ENCODE measurements at places on chromosomes 7 and 10.

- peak; percentile 96 for DNase-seq
Observed at GRCh38 chr10:89129911-89130310, 77.2 kb downstream of the CH25H start.

DNA sequence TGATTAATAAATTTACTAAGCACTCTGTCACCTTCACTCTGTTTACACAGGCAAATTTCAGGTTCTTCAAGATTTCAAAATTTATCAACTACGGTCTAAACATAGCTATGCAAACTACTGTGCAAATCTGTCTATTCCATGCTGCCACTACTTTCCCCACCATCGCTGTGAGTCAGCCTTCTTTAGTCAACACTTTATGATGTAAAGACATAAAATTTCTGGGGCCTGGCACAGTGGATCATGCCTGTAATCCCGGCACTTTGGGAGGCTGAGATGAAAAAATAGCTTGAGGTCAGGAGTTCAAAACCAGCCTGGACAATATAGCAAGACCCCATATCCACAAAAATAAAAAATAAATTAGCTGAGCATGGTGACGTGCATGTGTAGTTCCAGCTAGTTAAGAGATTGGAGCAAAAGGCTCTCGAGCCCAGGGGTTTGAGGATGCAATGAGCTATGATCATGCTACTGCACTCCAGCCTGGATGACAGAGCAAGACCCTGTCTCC is 42.6 kb downstream of the CNOT4 start:
- no peak for DNase-seq

DNA sequence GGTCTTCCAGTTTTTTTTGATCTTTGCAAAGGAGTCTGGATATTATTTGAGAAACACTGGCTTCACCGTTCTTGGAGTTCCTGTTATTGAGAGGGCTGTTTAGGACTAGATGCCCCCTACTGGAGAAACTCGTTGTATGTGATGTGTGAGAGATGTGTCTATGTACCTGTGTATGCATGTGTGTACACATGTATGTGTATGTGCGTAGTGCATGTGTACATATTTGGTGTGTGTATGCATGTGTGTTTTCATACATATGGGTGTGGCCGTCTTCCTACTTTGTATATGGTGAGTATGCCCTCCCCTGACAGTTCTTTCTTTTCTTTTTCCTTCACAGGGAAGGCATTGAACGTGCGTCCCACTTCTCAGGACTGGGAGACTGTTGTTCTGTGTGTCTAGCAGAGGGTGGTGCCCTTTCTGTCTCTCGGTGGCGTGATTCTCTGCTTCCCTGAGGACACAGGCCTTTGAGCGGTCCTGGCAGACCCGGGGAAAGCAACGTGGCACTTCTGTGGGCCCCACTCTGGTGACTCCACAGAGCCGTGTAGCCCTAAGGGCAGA is 3.0 kb upstream of the CALHM3 start:
- DNase-seq = peak; percentile 85

DNA sequence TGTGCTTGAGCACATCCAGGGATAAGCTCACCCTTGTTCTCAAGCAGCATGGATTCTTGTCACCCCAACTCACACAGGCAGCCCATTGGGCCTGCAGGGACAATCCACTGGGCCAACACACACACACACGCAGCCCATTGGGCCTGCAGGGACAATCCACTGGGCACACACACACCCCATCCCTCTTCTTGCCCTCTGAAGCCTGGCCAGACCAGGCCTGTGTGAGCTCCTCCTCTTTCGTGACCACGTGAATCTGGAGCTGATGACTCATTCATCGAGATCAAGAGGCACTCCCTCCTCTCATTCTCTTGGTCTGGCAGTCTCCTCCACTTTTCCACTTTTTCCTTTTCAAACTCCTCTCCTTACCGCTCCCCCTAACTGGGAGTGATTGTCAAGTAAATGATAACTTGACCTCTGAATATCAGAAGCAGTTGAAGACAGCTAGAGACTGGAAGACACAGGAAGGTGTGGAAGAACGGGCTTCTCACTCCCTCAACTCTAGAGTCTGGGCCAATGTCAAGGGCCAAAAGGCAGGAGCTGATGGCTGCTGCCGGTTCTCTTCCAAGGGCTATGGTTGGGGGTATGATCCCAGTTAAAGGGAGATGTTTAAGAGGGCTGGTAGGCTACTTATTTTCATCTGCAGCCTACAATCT is 89.7 kb downstream of the HIPK2 start:
- peak; percentile 14 for DNase-seq

DNA sequence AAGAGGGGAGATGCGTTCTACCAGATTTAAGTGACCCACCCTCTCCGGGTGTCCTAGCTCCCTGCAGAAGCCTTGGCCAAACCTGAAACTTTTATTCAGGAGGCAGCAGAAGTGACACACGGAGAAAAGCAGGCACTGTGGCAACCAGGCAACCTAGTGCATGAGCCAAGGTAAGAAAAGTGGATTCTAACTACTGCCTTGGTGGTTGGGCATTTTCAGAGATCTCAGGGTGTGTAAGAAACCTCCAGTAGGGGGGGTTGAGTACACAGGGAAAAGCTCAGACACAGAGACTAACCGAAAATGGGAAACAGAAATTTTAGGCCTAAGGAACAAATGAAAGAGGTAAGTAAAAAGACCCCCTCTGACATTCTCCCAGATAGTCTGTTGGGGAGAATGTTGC is 645.7 kb downstream of the ANKRD7 start:
- DNase-seq = no peak

GRCh38 chr7:99514050-99514449 is 9.6 kb downstream of the ZKSCAN5 start:
- peak; percentile 21 for DNase-seq

DNA sequence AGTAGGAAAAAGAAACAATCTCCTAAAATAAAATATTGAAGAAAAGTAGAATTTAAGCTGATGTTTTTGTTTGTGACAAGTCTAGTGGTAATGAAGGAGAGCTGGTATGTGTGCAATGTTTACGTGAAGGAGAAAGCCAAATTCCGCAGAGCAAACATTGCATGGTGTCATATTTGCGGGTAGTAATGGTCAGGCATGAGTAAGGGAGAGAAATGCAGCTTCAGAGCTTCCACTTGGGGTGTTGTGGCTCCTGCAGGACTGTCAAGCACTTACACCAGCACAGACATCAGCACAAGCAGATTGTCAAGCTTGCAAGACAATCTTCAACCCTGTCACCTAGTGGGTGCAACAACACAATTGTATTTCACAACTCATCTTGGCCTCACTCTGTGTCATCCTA is 136.5 kb upstream of the ETV1 start:
- DNase-seq = peak; percentile 53

- DNase-seq = no peak
Observed at GRCh38 chr10:8041284-8041991, 13.1 kb upstream of the GATA3 start.

DNA sequence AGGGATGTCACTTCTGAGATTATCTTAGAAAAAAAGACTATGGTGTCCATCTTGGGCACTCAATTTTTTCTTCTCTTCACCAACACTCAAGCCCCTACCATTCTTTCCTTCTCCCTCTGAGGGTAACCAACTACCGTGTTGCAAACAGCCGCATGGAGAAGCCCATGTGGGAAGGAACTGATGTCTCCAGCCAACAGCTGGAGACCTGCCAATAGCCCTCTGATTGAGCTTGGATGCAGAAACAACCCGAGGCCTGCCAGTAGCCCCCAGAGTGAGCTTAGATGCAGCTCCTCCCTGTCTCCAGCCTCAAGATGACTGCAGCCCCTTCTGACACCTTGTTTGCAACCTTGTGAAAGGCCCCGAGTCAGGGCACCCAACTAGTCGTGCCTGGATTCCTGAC is 36.4 kb upstream of the CHCHD3 start:
- no peak for DNase-seq

DNA sequence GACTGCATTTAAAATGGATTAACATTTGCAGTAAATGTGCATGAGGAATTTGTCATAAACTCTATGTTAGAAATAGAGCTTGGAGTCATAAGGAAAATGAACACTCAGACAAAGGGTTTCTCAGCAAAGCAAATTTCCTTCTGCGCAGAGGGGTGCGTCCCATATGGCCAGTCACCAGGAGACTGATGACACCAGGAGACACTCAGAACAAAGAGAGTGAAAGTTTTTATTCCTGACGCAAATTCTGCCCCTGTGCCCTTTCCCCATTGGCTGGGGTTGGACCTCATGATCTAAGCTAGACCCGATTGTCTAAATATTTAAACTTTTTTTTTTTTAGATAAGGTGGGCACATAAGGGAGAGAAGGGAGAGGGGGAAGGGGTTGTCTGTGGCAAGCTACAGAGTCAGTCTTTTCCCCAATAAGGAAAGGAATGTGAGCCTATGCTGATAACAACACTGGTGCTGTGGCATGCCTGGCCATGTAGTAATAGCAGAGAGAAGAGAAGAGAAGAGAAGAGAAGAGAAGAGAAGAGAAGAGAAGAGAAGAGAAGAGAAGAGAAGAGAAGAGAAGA is 202.0 kb downstream of the POM121L12 start:
- no peak for DNase-seq

DNA sequence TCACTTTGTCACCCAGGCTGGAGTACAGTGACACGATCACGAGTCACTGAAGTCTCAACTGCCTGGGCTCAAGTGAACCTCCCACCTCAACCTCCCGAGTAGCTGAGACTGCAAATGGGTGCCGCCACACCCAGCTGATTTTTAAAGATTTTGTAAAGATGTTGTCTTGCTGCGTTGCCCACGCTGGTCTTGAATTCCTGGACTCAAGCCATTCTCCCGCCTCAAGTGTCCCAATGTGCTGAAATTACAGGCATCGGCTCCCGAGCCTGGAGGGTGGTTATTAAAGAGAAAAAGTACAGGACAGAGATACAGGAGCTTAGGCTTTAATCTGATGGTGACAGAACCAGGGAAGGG is 55.1 kb downstream of the KCTD7 start:
- no peak for DNase-seq

GRCh38 chr10:70672165-70673042 is at the start of gene ADAMTS14:
ADAMTS14 (plus strand) TSS chr10:70672506; CDS start chr10:70672803, 297 bp downstream.
- peak; percentile 84 for DNase-seq

DNA sequence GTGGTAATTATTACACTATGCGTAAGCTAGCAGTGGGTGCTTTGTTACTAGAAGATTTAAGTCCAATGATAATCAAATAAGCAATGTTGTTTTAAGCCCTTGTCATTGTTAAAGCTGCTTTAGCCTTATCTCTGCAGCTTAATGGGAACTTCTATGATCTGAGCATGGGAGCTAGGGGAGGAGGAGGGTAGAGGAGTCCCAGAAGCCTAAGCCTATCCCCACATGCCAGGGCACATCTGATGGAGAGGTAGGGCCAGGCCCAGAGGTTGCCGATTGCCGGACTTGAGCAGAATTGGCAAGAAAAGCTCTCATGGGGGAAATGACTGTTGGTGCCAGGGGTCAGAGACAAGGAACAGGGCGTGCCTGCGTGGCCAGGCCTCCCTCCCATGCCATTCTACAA is 13.4 kb downstream of the CUBN start:
- DNase-seq = no peak

DNA sequence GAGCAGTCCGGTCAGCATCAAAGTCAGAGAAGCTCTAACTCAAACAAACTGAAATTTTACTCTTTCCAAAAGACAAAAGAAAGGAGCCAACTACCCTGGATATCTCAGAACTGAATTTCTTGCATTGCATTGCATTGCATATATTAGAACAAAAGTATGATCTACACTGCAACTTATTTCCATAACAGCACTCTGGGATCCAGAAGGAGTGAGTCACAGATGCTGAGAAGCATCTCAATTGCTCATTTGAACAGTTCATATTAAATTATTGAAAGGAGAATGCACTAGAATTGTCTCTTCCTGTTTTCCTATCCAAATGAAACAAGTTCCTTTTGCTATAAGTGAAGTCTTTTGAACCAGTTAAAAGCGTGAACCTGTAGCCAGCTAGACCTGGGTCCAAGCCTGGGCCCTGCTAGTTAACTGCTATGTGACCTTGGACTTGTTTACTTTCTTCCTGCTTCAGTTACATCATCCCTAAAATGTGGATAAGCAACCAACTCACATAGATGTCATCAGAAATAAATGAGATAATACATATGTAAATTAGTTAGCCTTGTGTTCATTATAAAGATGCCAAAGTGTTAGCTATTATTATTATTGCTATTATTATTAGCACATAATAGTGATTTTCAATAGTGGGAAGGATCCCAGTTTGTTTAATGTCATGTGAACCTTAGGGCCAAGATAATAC is 184.1 kb downstream of the CREB5 start:
- DNase-seq = peak; percentile 67

- DNase-seq = no peak
Observed at GRCh38 chr7:435630-436366, 83.8 kb downstream of the PDGFA start.

GRCh38 chr10:114758331-114758730 is 63.2 kb upstream of the FHIP2A start:
- no peak for DNase-seq

DNA sequence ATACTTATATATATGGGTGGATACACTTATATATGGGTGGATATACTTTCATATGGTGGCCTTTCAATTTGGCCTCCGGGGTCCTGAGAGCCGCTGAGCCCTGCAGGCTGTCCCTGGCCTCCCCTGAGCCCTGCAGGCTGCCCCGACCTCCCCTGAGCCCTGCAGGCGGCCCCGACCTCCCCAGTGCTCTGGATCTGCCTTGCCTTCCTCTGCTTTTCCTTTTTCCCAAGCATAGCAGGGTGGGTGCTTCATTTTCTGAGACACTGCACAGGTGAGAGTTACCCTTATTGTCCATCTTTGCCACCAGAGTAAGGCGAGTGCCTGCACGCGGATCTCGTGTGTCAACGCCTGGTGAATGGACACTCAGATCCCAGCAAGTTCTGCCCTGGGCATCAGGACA is 106.6 kb downstream of the VIPR2 start:
- DNase-seq = no peak

DNA sequence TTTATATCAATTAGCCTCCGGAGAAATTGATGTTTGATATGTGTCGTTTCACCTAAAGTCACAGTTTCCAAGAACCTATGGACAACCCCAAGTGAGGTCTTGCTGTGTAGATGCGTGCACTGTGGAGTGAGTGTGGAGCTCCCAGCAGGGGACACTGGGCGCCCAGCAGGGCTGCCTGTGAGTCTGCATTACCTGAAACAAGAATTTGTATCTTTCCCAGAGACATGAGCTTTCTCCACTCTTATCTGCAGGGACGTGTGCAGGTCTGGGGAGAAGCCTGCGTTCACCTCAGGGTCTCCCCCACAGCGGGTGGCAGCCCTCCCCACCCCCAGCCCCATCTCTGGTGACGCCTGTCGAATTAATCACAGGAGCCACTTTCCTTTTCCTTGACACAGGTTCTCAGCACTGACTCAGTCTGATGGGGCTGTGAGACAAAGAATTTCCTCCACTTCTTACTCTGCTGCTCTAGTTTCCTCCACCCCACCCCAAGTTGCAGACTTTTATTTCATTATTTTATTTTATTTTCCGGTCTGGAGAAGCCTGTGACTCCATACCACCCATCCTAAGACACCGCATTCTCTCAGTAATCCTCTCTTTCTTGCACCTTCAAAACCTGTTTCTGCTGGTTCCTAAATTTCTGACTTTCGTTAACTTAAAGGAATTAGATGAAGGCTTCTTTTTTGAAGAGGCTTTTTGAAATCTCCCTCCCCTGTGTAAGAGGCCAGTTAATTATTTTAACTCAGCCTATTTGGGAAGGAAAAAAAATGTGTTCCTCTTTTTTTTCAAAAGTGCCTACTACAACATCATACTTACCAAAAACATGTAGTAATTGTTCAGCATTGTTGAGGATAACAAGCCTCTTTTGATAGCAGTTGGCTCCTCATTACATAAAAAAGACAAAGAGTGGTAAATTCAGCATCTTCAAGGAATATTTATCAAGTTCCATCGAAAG is 17.0 kb upstream of the INSIG1 start:
- no peak for DNase-seq
